ENCODE measurements at places on chromosomes 1 and 21.

GRCh38 chr1:40692429-40692895, 958 bp downstream of the NFYC start:
- DNase-seq, result no peak

- DNase-seq, result no peak
Observed at GRCh38 chr1:14246471-14246870, 352.0 kb upstream of the KAZN start.

DNA sequence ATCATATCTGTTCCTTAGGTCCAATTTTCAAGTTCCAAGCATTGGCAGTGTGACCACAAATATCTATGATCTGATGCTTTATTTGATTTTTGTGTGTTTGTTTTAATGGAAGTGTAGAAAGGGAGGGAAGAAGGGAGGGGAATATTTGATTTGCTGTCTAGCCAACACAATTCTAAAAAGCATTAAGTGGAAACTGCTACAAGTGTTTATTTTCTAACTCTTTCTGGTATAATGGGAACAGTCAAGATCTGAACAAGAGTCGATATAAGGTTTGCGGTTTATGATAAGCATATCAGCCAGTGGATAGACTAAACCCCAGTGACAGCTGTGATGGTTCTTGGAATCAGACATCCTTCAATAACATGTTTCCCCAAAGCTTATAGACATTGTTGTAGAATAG, 267.8 kb upstream of the SNX7 start:
- no peak for DNase-seq

DNA sequence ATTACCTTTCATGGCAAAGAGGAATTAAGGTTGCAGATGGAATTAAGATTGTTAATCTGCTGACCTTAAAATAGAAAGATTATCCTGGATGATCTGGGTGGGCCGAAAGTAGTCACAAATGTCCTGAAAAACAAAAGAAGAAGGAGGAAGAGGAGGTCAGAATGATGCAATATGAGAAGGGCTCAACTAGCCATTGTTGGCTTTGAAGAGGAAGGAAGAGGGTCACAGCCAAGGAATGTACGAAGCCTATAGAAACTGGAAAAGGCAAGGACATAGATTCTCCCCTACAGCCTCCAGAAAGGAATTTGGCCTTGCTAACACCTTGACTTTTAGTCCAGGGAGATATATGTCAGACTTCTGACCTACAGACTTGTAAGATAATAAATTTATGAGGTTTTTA, 39.4 kb upstream of the FMOD start:
- DNase-seq, result no peak

DNA sequence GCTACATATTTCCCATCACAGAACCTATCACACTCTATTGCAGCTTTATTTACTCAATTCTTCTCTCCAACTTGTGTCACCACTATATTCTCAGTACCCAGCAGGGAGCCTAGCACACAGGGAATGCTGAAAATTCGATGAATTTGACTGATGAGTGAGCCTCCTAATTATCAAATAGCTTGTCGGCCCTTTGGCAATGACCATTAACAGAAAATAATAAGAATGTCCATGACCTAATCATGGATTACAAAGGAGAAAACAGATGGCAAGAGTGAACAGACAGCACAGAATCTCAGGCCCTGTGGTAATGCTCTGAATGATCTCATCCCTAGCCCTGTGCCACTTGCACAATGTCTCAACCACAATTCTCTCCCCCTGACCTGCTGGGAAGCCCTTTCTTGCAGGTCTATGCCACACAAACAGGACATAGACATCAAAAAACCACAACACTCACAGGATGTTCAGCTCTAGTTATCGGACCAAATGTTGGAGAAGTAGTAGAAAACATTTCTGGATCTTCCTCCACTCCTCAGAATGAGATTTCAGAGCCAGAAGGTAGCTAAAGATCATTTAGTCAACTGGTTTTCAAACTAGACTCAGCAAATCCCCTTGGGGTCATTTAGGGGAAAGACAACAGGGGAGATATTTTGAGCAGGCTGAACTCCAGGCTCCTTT, 68.4 kb downstream of the LUZP1 start:
- peak; percentile 15 for DNase-seq

DNA sequence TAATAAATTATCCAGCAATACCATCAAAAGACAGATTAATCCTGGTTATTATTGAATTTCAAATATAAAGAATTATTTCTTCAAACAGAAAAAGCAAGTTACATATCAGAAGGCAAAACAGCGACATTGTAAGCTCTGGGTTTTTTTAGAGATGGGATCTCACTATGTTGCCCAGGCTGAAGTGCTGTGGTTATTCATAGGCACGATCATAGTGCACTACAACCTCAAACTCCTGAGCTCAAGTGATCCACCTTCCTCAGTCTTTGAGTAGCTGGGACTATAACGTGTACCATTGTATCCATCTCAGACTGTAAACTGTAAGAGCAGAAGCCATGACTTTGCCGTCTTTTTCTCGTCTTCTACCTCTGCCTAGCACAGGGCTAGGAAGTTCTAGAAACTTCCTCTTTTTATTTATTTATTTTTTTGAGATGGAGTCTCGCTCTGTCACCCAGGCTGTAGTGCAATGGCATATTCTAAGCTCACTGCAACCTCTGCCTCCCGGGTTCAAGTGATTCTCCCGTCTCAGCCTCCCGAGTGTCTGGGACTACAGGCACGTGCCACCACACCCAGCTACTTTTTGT, 20.0 kb upstream of the GPX7 start:
- DNase-seq, result no peak

DNA sequence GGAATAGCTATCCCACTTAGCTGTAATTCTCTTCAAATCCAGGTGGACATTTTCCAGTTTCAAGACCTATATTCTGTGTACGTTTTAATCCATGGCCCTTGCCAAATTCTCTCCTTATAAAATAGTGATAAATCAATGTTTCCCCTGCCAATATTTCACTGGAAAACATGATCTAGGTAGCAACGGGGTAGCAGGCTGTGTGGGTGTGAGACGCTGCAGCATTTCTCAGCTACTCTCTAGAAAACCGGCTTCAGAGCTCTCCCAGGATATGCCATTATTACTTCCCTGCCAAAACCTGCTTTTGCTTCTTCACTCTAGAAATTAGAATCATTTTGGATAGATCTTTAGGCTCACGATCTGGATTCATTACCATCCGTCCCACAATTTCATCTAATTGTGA, 82.1 kb upstream of the SIPA1L2 start:
- DNase-seq, result no peak

- DNase-seq, result peak; percentile 23
Observed at GRCh38 chr1:8477166-8477982, 159.5 kb downstream of the SLC45A1 start.

GRCh38 chr1:28144203-28145135, 32.0 kb downstream of the PTAFR start:
- DNase-seq, result peak; percentile 12

GRCh38 chr21:26954662-26955121, 12.2 kb downstream of the ADAMTS5 start:
- no peak for DNase-seq

- DNase-seq, result no peak
Observed at GRCh38 chr1:160537714-160538665, 14.9 kb upstream of the SLAMF6 start.

- DNase-seq, result peak; percentile 56
Observed at GRCh38 chr1:181038399-181038873, 4.7 kb downstream of the MR1 start.

- DNase-seq, result no peak
Observed at GRCh38 chr1:218412171-218412570, 67.0 kb downstream of the TGFB2 start.

DNA sequence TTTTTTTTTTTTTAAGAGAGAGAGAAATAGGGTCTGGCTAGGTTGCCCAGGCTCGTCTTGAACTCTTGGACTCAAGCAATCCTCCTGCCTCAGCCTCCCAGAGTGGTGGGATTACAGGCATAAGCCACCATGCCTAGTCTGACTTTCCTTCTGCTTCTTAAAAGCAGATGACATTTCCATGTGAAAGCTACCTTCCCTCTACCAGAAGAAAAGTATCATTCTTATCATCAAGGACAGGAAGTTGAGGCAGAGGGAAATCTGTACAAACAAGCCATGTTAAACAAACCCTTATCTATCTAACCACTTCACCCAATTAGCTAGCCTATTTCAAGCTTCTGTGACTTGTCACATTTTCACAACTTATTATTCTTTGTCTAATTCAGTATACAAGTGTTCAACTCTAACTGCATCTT, 54.8 kb downstream of the SAMSN1 start:
- no peak for DNase-seq

- no peak for DNase-seq
Observed at GRCh38 chr1:224116131-224116530, 2.2 kb downstream of the FBXO28 start.

GRCh38 chr21:38299671-38300070, 42.9 kb downstream of the KCNJ15 start:
- no peak for DNase-seq

- no peak for DNase-seq
Observed at GRCh38 chr1:231796141-231796540, 169.6 kb downstream of the DISC1 start.

GRCh38 chr21:21163904-21164303, 165.7 kb downstream of the NCAM2 start:
- DNase-seq, result peak; percentile 6

- DNase-seq, result no peak
Observed at GRCh38 chr1:179867493-179868330, 9.9 kb downstream of the TOR1AIP2 start.

DNA sequence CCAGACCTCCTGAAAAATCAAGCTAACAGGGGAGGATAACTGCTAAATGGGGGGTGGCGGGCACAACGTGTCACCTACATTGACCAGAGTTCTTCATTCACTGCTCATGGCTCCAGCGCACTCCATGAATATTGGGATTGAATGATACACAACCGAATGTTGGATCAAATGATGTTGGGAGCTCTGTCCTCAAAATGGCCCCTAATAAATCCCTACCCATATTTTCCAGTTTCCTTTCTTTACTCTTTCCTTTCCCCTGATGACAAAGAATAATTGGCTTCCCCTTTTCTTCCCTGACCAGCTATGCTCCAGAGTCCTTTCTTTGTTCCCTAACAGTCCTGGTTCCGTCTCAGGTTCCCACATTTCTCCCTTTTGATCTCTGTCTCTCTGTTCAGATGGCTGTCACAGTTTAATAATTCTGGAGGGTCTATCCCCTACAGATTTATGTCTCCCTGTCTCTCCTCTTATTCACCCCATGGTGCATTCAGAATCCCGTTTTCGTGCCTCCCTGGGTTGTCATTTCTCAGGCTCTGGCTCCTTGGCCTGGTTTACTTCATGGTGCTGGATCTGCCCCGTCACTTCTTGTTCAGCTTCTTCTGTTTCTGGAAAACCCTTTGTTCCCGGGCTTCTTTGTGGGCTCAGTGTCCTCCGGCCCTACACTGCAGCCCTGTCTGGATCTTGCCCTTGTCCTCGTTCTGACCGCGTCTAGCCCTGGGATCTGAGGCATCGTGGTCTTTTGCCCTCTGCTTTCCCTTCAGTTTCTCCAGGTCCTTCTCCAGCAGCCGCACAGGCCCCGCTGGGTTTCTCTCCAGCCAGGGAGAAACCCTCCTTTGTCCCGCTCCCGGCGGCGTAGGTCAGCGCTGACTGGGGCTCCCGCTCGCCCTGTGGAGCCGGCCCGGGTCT, 78.3 kb downstream of the NDUFS5 start:
- no peak for DNase-seq

All from activated T-cell treated with anti-CD3 and anti-CD28 coated beads for 48 hours (primary cell).